ENCODE measurements at places on chromosomes 6 and 20.

DNA sequence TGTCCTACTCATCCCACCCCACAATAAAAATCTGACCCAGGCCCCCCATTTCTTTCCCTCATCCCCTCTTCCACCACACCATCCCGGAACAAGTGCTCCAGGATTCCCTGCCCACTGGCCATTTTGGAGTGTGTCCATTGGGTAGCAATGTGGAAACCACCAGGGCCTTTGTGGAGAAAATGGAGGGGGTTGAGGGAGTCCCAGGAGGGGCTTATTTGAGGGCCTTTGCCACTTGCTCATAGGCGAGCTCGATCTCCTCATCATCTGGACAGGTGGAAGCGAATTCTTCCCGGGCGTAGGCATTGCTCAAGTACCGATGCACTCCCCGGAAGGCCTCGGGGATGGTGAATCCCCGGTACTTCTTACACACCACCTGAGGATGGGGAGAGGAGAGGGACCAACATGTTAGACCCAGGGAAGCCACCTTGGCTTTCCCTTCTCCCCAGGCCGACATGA lies 1.6 kb upstream of the DDAH2 start:
- no peak for DNase-seq

DNA sequence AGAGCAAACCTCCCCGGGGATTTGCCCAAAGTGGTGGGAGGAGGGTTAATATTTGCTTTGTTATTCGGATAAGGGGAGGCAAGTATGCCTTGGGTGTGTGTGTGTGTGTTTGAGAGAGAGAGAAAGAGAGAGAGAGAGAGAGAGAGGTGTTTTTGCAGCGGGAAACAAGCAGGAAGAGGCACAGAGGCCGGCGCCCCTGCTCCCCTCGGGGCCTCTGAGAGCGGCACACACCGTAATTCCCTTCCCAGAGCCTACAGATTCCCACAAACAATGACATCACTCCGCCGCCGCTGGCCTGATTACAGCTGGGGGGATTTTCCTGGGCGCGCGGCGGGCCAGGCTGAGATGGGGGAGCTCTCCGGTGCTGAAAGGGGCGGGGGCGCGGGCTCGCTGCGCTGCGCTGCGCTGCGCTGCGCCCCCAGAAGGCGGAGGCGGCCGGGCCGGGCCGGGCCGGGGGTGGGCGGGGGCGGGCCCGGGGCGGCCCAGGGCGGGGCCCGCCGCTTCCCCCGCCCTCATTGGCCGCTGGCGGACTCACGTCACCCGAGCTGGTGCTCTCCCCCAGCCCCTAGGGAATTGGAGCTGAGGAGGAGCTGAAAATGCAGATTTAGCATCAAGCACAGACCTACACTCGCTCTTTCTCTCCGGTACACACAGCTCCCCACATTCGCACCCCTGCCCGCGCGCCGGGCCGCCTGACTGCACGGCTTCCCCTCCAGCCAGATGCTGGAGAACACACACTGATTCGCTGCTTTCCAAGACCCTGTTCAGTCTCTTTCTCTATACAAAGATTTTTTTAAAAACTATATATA lies at the start of gene PCSK2:
Gene PCSK2, plus strand, starts transcription at position 631 of the 809 bp plus-strand sequence. CDS start 266 bp downstream, outside the sequence.
- peak; percentile 53 for DNase-seq

DNA sequence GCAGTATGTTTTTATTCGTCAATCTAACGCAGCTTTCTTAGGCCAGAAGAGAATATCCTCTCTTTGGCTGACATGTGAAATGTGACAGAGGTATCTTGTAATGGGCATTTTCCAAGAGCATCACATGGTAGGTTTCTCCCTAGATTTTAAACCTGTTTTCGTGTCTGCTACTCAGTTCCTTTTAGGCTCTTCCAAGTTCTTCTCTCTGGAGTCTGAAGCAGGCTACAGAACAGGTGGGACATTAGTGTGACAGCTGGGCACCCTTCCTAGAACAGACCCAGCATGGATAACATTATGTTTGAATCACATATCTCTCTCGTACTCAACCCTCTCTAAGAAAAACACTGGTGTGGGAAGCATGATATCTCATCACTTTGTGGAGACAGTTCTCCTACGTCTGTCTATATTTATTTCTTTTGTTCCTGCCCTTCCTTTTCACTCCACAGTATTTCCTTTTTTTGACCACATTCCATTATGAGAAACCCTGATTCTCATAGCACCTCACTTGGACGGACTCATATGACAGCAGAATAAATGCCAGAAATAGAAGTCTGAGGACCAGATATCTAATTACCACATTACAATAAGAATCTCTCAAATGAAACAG lies 263.4 kb downstream of the NKAIN2 start:
- DNase-seq = no peak

- peak; percentile 66 for DNase-seq
These were observed 21.1 kb upstream of the TRIM26 start for GRCh38 chr6:30234356-30234755.

DNA sequence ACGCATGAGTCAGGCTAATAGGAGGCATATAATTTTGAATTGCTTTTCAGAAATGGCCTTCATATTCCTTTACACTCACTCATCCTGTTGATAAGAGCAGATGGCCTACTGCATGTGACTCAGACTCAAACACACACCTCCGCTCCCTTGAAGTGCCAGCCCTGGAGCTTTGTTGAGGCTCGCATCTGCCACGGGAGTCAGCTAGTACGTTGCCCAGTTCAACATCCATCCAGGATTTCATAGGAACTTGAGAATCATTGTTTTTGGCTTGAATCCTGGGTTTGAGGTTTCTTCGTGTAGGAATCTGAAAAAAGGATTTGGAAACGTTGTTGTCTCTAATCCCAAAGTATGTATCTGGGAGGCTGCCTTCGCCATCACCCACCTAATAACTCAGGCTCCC lies 87.4 kb upstream of the JAG1 start:
- DNase-seq = peak; percentile 21

GRCh38 chr20:3716195-3716834 lies 3.9 kb upstream of the SIGLEC1 start:
- peak; percentile 18 for DNase-seq

DNA sequence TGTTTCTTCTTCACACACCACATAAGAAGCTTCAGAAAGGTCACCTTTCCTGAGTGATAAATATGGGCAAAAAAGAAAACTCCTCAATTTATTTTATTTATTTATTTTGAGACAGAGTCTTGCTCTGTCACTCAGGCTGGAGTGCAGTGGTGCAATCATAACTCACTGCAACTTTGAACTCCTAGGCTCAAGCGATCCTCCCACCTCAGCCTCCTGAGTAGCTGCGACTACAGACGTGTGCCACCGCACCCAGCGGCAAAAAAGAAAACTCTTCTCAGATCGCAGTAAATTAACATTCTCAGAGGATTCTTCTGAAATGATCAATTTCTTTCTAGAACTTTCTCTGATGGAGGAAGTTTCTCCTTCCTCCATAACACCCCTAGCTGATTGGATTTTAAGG lies 111.2 kb downstream of the TRERF1 start:
- DNase-seq = no peak

GRCh38 chr6:131460614-131461000 lies 112.4 kb upstream of the ARG1 start:
- DNase-seq = no peak

DNA sequence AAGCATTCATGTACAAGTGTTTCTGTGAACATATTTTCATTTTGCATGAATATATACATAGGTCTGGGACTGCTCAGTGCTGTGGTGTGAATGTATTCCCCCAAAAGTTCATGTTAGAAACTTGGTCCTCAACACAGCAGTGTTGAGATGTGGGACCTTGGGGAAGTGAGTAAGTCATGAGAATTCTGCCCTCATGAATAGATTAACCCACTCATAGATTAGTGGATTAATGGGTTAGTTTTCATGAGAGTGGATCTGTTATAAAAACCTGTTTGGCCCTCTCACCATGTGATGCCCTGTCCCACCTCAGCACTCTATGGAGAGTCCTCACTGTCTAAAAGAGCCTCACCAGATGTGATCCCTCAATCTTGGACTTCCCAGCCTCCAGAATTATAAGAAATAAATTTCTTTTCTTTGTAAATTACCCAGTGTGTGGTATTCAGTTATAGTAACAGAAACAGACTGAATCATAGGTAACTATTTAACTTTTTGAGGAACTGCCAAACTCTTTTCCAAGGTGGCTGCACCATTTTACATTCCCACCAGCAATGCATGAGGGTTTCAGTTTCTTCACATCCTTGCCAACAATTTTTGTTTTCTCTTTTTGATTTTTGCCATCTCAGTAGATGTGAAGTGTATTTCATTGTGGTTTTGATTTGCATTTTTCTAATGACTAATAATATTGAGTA lies 45.3 kb downstream of the QRSL1 start:
- DNase-seq = no peak

- no peak for DNase-seq
These were observed 276.5 kb upstream of the CITED2 start for GRCh38 chr6:139650941-139651340.
